ENCODE measurements at places on chromosomes 2 and 18.

- DNase-seq = no peak
Observed at GRCh38 chr2:181658444-181658843, 1.5 kb upstream of the CERKL start.

DNA sequence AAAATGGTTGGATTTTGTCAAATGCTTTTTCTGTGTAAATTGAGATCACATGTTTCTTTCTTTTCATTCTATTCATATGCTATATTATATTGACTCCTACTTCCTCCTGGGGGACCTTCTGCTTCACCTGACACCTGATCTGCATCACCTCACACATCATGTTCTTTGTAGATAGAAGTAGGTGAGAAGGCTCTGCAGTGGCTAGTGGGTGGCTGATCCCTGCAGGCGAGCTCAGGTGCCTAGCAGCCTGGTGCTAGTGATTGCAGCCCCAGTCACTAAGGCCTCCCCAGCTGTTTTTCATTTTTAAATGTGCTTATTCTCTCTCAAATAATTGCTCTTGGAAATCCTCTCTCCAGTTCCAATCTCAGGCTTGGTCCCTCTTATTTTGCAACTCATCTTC, 33.6 kb downstream of the MC4R start:
- no peak for DNase-seq

DNA sequence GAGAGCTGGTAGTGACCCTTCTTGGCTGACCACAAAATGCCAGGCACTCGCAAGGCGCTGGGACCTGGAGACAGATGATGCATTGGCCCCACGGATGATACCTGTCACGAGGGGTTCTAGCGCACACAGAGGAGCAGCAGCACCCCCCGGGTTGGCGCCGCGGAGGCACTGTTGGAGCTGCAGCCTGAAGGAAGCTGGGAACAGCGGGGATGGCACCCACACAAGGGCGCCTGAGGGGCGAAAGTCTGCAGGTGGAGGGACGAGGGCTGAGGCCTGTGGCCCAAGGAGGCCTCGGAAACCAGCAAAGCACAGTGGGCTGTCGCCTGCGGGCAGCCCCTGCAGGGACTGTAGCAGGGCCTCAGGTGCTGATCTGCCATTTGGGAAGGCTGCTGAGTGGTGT, 33.6 kb downstream of the FAM228A start:
- no peak for DNase-seq

DNA sequence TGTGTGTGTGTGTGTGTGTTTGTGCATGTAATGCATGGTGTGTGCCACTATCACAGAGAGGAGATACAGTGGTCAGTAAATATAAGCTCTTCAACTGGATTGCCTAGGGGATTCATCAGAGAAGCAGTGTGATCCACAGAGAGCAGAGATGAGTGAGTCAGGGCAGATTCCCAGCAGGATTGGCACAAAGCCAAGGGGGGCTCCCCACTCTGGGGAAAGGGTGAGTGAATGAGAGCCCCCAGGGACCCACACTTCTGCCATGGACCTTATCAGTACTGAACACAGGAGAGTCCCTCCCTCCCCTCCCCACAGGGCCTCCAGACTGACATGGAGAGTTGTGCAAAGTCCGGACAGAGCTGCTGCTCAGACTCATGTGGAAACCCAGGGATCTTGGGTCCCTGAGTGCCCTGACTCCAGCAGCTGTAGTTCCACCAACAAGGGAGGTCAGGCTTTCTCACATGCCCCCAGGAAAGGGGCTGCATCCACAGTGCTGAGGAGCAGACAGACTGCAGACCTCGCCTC, 748.8 kb downstream of the NR4A2 start:
- DNase-seq = no peak

DNA sequence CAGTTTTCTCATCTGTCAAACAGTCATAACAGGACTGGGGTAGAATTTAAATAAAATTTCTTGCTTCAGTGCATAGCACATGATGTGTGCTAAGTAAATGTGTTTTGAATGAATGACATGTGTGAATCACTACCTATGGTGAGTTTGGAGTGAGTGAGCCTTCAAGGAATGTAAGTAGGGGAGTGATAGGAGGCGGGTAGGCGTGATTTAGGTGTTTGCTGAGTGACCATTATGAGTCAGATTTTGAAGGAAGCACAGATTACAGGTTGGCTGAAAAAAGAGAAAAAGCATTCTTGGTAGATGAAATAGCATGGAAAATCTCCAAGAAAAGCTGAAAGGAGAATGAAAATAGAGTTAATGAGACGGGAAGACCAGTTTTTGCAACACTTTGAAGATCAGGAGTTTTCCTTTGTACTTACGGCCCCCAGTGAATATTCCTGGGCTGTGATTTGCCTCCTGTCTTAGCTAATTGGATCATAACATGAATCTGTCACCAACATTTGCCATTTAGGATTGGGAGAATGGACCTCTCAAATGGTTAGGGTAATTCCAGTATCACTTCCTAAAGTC, 136.9 kb upstream of the GATA6 start:
- DNase-seq = no peak

DNA sequence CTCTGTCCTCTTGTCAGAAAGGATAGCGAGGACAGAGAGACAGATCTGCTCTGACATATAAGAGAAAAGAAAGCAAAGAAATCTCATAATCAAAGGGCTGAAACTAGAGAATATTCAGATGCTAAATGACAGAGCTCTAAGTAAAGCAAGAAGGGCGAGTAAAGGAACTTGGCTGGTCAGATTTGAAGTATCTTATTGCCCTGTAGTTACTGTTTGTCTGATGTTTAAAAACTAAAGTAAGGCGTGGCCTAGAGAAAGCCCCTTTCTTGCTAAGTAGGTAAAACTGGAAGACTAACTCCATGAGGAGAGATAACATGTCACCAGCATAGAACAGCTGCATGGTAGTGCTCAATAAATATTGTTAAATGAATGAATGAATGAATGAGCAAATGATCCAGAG, 70.0 kb downstream of the CRACDL start:
- DNase-seq = no peak

DNA sequence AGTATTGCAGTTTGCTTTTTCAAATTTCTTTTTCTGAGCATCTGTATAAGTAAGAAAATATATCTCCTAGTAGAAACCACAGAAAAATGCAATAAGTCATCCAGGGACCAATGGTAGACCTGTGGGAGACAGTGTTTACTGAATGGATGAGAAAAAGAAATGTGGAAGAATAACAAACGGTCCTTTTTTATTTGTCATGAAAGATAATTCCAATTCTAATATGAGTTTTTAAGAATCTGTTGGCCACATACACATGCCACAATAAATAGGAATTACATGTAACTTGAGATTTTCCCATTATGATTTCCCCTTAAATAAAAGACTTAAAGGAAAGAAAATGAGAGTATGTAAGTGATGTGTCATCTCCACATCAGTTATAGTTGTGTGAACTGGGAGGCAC, 107.7 kb upstream of the RAB27B start:
- DNase-seq = no peak

GRCh38 chr2:225458431-225459117, 59.1 kb downstream of the NYAP2 start:
- no peak for DNase-seq

GRCh38 chr2:214130114-214130513, 280.7 kb upstream of the VWC2L start:
- DNase-seq = no peak

GRCh38 chr2:95012881-95013550, 12.5 kb upstream of the MAL start:
- DNase-seq = no peak

GRCh38 chr2:207876842-207877535, 107.3 kb upstream of the FZD5 start:
- DNase-seq = no peak

DNA sequence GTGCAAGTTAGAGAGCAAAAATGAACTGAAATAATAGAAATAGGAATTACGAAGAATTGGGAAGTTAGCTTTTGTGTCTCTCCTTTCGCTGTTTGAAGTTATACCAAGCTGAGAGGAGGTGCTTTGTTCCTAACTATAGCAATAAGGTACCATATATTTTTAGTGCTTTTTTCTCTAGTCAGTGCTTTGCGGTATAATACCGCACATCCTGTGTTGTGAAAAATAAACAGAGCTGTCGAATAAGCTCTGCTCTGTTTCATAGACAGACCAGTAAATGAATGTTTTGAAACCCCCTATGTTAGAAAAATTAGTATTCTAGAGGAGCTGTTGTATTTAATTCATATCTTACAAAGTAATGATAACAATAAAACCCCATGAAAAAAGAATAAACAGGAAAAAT, 130.8 kb downstream of the MAP4K4 start:
- no peak for DNase-seq

GRCh38 chr2:11835403-11835802, 89.0 kb downstream of the LPIN1 start:
- no peak for DNase-seq

DNA sequence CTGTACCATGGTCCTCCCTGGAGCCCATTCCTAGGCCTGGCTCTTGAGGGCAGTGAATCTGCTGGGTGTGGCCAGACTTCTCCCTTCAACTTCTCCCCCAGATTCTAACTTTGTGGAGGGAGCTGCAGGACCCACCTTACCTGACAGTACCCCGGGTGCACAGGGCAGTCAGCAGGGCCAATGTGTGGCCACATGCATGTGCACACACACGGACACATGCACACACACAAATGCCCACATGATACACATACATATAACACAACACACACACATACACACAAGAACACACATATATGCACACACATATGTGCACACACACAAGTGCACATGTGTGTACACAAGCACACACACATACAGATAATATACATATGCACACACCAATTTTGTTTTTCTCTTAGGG, 300.0 kb upstream of the HS6ST1 start:
- DNase-seq = no peak
